ENCODE measurements at places on chromosomes 3 and 15. TPM values are rescaled to one million over a fixed set of nuclear protein-coding genes. Genes with fewer than 3 reads are reported as not detected.

DNA sequence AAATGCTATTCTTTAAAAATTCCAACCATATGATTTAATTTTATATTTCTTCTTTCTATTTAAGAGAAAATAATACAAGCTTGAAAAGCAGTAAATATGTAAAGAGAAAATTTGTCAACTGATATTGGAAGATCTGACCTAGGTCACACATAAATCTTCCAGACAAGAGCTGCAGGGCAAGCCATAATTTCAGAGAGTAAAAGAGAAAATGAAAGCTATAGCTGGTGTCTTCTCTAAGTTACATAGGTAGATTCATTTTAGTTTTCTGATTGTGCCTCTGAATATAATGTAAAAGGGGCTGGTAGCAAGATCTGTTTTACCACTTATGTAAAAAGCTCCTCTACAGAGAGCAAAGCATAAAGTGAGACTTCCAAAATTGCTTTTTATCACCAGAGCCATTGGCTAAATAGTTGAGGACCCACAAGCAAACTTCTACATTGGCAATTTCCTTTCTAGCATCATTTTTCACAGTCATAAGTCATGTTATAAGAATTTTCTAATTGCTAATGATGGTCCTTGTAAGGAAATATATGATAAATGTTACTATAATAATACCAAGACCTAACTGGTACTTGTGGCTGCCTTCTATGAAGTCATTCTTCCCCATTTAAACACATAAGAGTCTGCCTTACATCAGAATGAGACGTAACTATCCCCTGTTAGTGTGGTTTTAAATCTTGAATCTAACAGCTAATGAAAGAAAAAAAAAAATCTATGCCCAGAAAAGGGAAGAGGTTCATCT lies 80.8 kb upstream of the SKOR1 start:
- no peak for DNase-seq
- peak overlapping the region; percentile 7 for H3K27ac ChIP-seq
- peaks cover 51% of the 10 kb centered on the region for H3K4me1 ChIP-seq

DNA sequence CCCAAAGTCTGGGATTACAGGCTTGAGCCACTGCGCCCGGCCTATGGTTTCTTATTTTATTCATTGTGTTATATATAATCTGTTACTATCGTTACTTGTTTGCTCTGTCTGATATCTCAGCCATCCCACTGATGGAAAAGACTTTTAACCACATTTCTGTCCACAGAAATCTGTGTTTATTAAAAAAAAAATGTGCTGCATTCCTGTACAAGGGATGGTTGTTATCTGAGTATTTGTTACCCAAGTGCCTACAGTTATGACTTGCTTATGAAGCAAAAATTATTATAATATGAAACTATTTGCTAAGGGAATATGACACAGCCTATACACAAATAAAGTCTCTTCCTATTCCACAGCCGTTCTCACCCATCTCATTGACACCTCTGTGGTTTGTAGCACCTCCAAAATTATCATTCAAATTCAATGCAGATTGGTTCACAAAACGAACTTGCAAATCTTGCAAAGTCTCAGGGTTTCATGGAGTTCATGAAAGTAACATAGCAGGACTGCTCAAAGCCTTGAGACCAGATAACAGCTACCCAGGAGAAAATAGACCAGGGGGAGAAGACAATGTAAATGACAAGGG lies 47.4 kb upstream of the UBE2E1 start:
- H3K4me3 ChIP-seq: no peak overlapping the region
- H3K4me1 ChIP-seq: peaks cover 28% of the 10 kb centered on the region
- DNase-seq: no peak
- no peaks in the 10 kb centered on the region for H3K36me3 ChIP-seq

- no peak for DNase-seq
- H3K27ac ChIP-seq: no peak overlapping the region
- no peaks in the 10 kb centered on the region for H3K36me3 ChIP-seq
- no peaks in the 10 kb centered on the region for H3K4me1 ChIP-seq
Observed at GRCh38 chr3:60998858-60999257, 252.4 kb downstream of the FHIT start.

DNA sequence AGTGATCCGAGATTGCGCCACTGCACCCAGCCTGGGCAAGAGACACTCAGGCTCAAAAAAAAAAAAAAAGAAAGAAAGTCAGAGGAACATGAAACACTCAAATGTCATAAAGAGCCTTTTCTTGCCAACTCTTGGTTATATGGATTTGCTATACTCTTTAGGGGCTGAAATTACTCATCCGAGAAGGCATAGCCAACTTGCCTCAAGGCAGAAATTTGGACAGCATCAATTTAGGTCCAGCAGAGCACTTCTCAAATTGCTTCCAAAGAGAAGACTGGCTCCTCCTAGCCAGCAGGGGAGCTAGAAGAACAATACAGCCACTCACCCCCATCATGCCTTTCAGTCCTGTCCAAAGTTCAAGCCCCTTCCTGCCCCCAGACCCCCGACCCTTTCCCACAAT lies 43.8 kb downstream of the OSBPL10 start:
- H3K27ac ChIP-seq: no peak overlapping the region
- H3K27me3 ChIP-seq: peaks cover 2% of the 10 kb centered on the region
- H3K4me1 ChIP-seq: peaks cover 12% of the 10 kb centered on the region

DNA sequence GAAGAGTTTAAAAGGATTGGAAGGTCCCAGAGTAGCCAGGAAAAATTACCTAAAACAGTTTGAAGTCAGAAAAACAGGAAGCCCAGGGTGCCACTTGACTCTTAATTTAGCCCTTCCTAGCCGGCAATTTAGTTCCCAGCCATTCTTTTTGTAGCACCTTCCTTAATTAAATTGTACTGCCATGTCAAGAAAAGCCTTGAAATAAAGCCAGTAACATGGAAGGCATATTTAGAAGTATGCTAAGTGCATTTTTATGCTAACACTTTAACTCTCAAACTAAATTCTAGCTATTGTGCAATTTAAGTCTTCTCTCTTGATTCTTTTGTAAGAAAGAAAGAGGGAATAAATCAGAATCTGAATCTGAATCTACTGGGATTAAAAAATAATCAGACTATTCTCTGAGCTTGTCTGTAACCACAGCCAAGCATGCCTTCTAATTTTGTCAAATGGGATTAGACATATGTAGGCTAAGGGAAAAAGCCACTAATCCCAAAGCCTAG lies 43.2 kb downstream of the MAP3K13 start:
- H3K4me3 ChIP-seq: no peak overlapping the region
- no peaks in the 10 kb centered on the region for H3K4me1 ChIP-seq
- H3K27me3 ChIP-seq: peaks cover 5% of the 10 kb centered on the region
- no peak for DNase-seq

DNA sequence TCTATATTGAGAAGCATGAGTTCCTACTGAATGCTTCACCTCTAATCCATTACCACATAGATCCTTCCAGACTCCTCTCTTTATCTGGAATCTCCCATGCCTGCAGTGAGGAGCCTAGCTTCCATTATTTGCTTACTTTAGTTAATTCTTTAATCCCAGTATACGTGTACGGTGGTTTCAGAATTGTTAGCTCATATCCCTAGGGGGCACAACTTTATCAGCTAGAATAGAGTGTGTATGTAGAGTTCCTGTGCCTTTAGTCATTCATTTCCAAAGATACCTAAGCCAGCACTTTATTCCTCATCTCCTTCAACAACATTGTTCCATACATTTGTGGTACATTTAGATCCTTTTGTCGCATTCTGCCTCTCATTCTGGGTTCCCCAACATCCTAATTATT lies 226.0 kb downstream of the TJP1 start:
- peaks cover 2% of the 10 kb centered on the region for H3K27me3 ChIP-seq
- H3K27ac ChIP-seq: no peak overlapping the region
- H3K4me3 ChIP-seq: no peak overlapping the region
- no peaks in the 10 kb centered on the region for H3K36me3 ChIP-seq
- H3K4me1 ChIP-seq: no peaks in the 10 kb centered on the region

GRCh38 chr3:37872413-37873160 lies 10.9 kb downstream of the CTDSPL start:
- no peak for DNase-seq
- H3K27ac ChIP-seq: no peak overlapping the region
- peaks cover 4% of the 10 kb centered on the region for H3K36me3 ChIP-seq

DNA sequence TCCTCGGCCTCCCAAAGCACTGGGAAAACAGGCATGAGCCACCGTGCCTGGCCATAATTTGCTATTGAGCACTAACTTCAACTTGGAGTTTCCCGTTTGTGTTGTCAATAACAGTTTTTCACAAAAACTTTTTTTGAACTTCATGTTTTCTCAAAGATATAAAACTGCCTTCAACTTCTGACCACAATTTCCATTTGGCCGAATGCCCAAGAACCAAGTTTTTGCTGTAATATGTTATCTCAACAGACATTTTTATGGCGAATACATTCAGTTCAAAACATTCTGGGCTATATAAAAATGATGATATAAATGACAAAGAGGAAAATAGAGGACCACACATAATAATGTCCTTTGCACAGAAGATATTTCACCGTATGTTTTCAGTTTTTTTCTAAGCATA lies 56.4 kb downstream of the NEDD4 start:
- no peaks in the 10 kb centered on the region for H3K4me1 ChIP-seq
- H3K36me3 ChIP-seq: peaks cover 14% of the 10 kb centered on the region
- no peak for DNase-seq
- no peak overlapping the region for H3K4me3 ChIP-seq
- H3K27ac ChIP-seq: no peak overlapping the region

DNA sequence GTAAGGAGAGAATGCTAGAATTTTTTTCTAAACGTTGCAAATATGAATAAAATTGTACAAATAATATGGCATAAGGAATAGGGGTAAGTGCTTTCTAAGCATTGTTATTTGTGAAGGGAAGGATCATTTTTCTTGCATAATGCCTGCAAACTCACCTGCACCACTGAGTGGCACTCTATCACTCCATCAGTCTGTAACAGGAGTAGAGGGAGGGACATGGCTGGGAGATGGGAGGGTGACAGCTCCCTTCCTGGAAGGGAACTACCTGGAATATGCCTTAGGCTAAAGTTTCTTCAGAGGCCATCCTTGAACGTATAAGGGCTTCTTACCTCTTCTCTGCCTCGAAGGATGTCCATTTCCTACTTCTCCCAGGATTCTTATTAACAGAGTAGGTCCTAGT lies 3.0 kb downstream of the NAALADL2 start:
- no peak overlapping the region for H3K4me3 ChIP-seq
- no peak overlapping the region for H3K27ac ChIP-seq
- no peak for DNase-seq
- H3K4me1 ChIP-seq: no peaks in the 10 kb centered on the region

DNA sequence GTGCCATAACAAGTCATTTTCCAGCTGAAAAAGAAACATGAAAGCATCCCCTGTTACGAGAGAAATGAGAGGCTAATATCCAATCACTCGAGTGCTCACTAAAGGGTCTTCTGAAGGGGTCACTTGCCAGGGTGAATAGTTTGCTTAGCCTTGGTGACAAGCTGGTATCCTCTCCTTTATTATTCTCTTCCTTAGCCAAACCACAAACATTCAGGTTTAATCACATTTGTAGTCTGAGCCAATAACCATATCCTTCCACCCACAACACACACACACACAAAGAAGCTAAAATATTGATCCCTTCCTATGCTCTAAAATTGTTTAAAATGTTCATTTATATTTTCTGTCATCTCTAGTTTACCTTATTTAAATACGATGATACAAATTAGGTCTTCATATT lies 240.5 kb upstream of the TMCO5A start:
- no peak overlapping the region for H3K4me3 ChIP-seq
- DNase-seq: no peak
- H3K4me1 ChIP-seq: no peaks in the 10 kb centered on the region

GRCh38 chr3:80855482-80855881 lies 906.0 kb downstream of the GBE1 start:
- DNase-seq: no peak
- no peaks in the 10 kb centered on the region for H3K4me1 ChIP-seq
- no peaks in the 10 kb centered on the region for H3K36me3 ChIP-seq
- no peak overlapping the region for H3K27ac ChIP-seq

GRCh38 chr3:37686220-37686619 lies 175.5 kb upstream of the CTDSPL start:
- no peaks in the 10 kb centered on the region for H3K36me3 ChIP-seq
- H3K4me1 ChIP-seq: no peaks in the 10 kb centered on the region
- H3K4me3 ChIP-seq: no peak overlapping the region
- H3K27ac ChIP-seq: no peak overlapping the region

DNA sequence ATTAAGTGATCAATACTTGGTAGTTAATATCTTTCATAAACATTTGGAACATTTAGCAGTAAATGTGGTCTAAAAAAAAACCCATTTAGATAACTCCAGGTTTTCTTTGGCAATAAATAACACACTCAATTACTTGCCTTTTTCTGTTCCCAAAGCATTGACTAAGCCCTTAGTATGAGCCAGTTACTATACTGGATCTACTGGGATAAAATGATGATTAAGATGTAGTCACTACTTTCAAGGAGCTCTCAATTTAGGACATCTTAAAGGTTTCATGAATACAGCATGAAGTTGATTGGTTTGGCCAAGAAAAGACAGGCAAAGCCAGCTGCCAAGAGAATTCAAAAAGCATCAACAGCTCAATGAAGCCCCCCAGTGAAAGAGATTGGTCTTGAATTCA lies 250.9 kb downstream of the EPHA3 start:
- no peak overlapping the region for H3K4me3 ChIP-seq
- DNase-seq: no peak
- H3K27ac ChIP-seq: no peak overlapping the region
- no peaks in the 10 kb centered on the region for H3K36me3 ChIP-seq

DNA sequence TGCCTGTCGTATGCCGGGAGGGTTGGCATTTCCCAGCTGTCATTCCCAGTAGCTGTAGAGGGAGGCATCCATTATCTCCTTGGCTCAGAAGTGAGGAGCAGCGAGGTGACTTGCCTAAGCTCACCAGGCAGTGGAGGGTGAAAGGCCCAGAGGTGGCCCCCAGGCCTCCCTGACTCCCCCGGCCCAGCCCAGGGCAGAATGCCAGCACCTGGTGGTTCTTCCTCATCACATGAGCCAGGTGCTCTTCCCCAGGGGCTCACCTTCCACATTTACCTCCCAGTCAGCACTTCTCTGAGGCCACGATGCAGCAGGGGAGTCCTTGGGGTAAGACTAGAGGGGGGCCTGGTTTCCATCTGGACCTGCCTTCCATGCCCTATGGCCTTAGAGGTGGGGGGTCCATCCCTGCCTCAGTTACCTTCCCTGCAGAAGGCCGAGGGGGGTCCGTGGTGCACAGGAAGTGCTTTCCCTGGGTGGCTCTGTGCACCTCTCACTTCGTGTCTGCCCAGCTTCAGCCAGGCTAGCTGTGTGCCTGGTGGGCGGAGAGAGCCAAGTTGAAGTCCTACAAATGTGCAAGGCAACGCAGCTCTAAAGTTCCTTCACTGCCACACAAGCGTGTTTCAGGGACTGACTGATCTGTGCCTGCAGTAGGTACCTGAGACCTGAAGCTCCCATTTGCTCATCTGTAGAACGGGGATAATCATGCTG lies 70.3 kb upstream of the PLXNA1 start:
- no peak overlapping the region for H3K4me3 ChIP-seq
- DNase-seq: no peak
- H3K27me3 ChIP-seq: no peaks in the 10 kb centered on the region
- H3K4me1 ChIP-seq: peaks cover 33% of the 10 kb centered on the region
- H3K36me3 ChIP-seq: peaks cover 11% of the 10 kb centered on the region
- no peak overlapping the region for H3K27ac ChIP-seq

GRCh38 chr3:127448161-127448561 lies 142.4 kb downstream of the TPRA1 start:
- no peak for DNase-seq
- H3K27me3 ChIP-seq: peaks cover 10% of the 10 kb centered on the region
- no peak overlapping the region for H3K4me3 ChIP-seq
- H3K27ac ChIP-seq: no peak overlapping the region
- H3K36me3 ChIP-seq: no peaks in the 10 kb centered on the region

- no peaks in the 10 kb centered on the region for H3K4me1 ChIP-seq
- DNase-seq: no peak
- no peaks in the 10 kb centered on the region for H3K36me3 ChIP-seq
Observed at GRCh38 chr3:164641071-164641470, 437.2 kb downstream of the SI start.

The ST3GAL6 gene
- not detected for total RNA-seq

The LYZL4 gene
- total RNA-seq: not detected

The GUCA1C gene
- not detected for total RNA-seq

The SSUH2 gene
- total RNA-seq: 0.09 TPM

The CCDC71 gene
- 22.2 TPM for total RNA-seq

The TGM4 gene
- not detected for total RNA-seq

The GAP43 gene
- total RNA-seq: not detected

The ARRDC4 gene
- total RNA-seq: 1.1 TPM

All from activated CD4-positive, alpha-beta T cell treated with anti-CD3 and anti-CD28 coated beads for 36 hours (primary cell).